ENCODE measurements at places on chromosomes 3 and 15. TPM values are rescaled to one million over a fixed set of nuclear protein-coding genes. Genes with fewer than 3 reads are reported as not detected.

TTC23 gene
- 19.2 TPM for total RNA-seq

GRCh38 chr3:77040216-77040615 is 317 bp downstream of the ROBO2 start:
- peaks cover 41% of the 10 kb centered on the region for H3K27me3 ChIP-seq
- H3K4me3 ChIP-seq = peak overlapping the region; percentile 51
- no peaks in the 10 kb centered on the region for H3K36me3 ChIP-seq
- H3K27ac ChIP-seq = no peak overlapping the region
- no peak for DNase-seq
- H3K4me1 ChIP-seq = peaks cover 3% of the 10 kb centered on the region

C15orf61 gene
- total RNA-seq = 24.3 TPM

LRRC31 gene
- 7.5 TPM for total RNA-seq

GRCh38 chr3:161644891-161645635 is 148.5 kb downstream of the OTOL1 start:
- H3K36me3 ChIP-seq = no peaks in the 10 kb centered on the region
- H3K4me3 ChIP-seq = no peak overlapping the region
- H3K27ac ChIP-seq = no peak overlapping the region
- no peaks in the 10 kb centered on the region for H3K27me3 ChIP-seq

All from breast epithelium (tissue), 4 donors.